ENCODE measurements at places on chromosomes 7 and 10. TPM values are rescaled to one million over a fixed set of nuclear protein-coding genes. Genes with fewer than 3 reads are reported as not detected.

DNA sequence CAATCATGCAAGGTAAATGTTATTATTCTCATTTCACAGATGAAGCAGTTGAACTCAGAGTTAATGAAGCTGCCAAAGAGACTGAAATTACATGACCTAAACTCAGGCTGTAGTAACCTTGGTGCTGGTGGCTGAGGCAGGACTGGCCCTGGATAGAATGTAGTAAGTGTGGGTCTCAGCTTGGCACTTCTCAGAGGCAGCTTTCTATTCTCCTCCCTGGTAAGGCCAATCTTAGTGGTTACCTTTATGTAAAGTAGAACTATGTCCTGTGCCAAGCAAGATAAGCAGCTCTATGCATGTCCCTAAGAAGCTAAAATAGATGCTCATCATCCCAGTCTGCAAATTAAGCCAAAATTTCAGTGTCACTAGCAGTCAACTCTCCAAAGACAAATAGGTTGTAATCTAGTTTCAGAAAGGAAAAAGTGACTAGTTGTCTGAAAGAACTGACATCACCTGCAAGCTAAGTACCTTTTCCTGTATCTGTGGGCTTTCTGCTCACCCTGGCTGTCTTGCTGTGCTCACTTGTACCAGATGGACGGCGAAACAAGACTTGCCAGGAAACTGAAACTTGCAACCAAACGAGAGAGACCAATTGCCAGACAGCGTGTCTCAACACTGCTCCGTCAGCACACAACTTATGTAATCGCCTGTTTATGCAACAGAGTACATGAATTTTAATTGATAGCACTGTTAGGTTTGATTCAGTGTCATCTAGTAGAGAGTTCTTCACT is 43.7 kb downstream of the CH25H start:
- DNase-seq, result no peak

DNA sequence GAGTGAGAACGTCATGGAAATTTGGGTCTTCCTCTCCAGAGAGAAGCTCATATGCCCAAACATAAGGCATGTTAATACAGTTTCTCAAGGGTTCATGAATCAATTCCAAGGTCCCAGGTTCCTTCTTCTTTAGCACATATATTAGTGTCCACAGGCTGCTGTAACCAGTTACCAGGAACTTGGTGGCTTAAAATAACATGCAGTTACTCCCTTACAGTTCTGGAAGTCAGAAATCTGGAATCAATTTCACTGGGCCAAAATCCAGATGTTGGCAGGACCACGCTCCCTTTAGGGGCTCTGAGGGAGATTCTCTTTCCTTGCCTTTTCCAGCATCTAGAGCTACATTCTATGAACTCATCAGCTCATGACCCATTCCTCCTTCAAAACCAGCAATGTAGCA is 64.8 kb downstream of the MRC1 start:
- DNase-seq, result no peak

DNA sequence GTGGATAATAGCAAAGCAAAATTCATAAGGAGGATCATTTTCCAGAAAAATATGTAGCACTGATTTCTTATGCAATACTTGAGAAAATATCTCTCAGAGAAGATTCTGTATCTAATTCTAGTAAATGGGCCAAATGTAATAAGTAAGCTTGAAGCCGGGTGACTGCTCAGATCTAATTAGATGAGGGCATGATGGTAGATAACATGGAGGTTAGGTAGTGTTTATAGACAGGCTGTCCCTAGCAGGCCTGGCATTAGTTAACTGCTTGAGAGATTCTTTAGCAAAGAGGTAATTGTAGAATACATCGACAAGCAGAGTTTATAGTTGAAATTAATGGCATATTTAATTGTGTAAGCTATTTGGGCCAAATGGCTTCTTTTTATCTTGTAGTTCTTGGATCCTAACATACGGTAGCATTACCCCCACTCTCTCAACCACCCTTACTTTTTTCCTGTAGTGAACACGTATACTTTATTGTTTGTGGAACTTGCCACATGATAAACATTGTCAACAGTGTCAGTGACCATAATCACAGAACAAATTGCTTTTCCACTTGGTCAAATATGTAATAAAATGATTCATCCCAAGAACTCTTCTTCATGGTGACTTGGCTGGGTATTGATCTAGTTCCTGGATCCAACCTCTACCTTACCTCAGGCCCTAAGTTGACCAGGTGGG is 343.1 kb downstream of the BBS9 start:
- DNase-seq, result no peak

GRCh38 chr7:30315589-30315988 is 31.2 kb downstream of the ZNRF2 start:
- no peak for DNase-seq

DNA sequence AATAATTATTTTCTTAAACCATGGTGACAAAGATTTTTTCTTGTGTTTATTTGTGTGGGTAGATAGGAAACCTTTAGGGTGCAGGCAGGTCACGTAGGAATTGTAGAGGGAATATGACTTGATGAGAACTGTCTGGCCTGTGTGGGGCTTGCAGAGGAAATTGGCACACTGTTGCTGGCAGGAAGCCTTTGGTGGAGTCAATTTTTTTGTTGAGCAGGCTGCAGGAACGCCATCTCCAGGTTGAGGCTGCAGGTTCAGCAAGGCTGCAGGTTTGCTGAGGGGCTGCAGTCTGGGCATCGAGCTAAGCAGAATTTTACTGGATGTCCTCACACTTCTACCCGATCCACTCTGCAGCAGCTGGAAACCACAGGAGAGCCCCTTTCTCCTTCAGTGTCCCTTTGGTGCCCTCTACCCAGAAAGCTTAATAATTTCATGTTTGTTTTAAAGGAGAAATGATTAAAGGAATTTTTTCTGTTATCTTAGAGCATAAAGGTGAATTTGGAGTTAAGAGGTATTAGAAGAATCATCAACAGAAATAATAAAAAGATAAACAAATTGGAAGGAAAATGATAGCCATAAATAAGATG is 37.0 kb downstream of the TBC1D12 start:
- peak; percentile 51 for DNase-seq

GRCh38 chr7:87689374-87689773 is 61.2 kb downstream of the RUNDC3B start:
- DNase-seq, result no peak

- peak; percentile 75 for DNase-seq
These were observed 68.2 kb upstream of the AGK start for GRCh38 chr7:141483044-141483443.

DNA sequence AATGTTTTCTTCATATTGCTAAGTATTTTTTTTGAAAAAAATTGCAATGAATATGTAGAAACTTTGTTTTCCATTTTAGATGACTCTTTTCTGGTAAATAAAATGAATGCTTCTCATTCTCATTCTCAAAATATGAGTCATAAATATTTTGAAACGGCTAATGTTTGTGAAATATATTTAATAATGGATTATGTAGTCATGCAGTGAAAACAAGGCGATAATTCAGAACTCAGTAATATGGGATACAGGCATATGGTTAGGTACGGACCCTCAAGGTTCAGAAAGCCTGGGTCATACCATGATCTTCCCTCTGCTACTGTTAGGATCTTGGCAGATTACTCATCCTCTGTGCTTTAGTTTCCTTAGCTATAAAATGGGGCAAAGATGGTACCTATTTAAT is 46.2 kb upstream of the SLC39A12 start:
- no peak for DNase-seq

DNA sequence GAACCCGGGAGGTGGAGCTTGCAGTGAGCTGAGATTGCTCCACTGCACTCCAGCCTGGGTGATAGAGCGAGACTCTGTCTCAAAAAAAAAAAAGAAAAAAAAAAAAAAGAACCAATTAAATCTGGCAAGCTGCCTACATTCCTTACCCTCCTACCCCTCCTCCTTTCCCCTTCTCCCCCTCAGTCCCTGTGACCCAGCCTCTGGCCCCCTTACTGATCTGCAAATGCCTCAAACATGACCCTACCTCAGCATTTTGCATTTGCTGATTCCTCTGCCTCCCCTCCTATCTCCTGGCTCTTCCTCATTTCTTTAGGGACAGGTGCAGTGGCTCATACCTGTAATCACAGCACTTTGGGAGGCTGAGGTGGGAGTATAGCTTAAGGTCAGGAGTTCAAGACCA is 19.3 kb downstream of the CDHR3 start:
- no peak for DNase-seq

GRCh38 chr7:99407872-99408378 is 472 bp downstream of the PDAP1 start:
- peak; percentile 47 for DNase-seq

DNA sequence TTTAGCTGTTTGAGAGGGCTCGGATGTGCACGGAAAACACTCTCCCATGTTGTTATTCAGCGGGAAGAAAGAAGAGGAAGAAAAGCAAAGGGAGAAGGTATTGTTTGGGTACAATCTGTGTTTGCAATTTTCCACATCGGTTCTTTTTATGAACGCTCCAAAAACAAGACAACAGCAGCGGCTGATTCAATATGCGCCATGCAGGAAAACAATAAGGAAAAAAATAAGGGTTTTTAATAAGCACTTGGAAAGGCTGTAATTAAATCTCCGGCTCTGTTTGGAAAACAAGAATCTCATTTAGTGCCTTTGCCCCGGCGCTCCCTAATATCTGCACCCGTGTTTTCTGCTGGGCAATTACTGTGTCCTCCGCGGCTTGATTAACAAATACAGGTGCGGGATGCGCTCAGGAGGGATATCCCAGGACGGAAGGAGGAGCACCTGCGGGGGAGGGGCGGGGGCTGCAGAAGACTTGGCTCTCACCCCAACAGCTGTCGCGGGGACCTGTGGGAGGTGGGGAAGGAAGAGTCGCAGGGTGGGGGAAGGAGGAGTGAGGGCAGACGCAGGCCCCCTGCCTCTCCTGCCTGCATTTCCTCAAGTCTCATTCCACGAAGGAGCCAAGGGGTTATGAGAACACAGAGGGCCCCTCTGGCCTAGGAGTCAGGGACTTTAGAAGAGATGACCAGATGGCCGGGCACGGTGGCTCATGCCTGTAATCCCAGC is 181.5 kb upstream of the PODXL start:
- no peak for DNase-seq

DNA sequence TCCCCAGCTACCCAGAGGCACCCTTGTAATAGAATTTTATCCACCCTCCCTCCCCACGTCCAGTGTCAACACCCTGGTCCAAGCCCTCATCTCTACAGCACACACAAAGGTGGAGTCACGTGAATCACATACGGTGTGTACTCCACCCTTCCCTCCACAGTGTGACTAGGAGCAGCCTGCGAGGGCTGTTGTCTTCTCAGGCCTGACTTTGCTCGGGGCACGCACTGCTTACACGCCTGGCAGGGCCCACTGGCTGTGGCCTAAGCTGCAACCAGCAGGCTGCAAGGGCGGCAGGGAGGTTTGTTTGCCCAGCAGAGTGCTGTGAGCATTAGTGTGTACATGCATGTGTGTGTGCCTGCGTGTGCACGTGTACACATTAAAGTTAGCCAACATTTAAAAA is 93.7 kb downstream of the COBL start:
- DNase-seq, result no peak

GRCh38 chr7:6392712-6393666 is 54.8 kb downstream of the DAGLB start:
- peak; percentile 79 for DNase-seq

GRCh38 chr7:78130446-78131215 is 332.1 kb downstream of the PHTF2 start:
- no peak for DNase-seq

DNA sequence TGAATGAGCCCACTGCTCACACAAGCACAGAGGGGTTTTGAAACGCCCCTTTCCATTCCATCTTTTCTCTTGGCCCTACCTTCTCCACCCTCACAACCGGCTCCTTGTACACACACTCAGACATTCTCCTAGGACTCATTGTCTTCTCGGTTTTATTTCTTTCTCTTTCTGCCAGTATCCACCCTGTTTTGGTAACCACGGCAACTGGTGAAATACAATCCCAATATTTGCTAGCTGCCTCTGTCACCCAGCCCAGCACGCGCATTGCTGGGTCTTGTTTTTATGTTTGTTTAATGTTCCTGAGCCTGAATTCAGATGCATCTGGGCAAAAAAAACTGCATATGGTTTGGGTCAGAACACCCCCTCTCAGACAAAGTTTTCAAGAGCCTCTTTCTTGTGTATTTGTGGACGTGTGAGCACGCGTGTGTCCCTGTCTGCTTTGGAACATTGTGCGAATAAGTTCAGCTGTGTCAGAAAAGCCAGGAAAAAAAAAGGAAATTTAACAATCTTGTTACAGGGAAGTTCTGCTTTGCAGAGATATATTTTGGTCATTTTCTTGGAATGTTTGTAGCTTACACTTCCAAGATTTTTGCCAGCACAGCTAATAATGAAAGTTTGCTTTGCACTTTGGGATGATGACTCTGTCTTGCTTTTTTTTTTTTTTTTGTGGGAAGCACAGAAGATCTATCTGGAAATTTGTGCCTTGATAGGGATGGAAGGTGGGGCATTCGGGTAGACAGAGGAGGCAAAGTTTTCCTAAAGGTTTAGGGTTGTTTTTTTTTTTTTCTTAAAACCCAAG is 225.9 kb downstream of the TRIL start:
- peak; percentile 21 for DNase-seq

- DNase-seq, result no peak
These were observed 156.1 kb downstream of the DKK1 start for GRCh38 chr10:52469970-52470705.

DNA sequence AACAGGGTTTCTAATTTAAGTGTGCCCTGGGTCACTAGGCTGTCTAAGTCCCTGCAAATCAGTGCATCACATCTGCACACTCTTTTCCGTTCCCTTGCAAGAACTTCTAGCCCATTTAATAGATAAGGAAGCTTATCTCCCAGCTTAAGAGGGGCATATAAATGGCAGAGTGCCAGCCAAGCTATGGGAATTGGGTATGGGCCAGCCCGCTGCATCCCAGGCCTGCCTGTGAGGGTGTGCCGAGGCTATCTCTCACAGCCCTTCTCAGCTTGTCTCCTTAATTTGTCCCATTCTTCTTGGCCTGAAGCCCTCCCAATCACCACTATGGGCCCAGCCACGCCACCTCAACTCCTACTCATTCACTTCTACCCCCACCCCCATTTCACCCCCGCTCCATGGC is 14.7 kb downstream of the AQP1 start:
- DNase-seq, result no peak

IL15RA gene
- total RNA-seq, result 22.9 TPM

SLIT1 gene
- total RNA-seq, result not detected

CCNJ gene
- total RNA-seq, result 3.0 TPM

C10orf67 gene
- 0.10 TPM for total RNA-seq

ZNF735 gene
- total RNA-seq, result not detected

OR2A42 gene
- total RNA-seq, result not detected

EMX2 gene
- 0.08 TPM for total RNA-seq

OR2A12 gene
- total RNA-seq, result not detected

EVX1 gene
- total RNA-seq, result not detected

PRLHR gene
- total RNA-seq, result not detected
